Uterus (tissue), 4 donors: ENCODE measurements at places on chromosomes 5 and 9. TPM values are rescaled to one million over a fixed set of nuclear protein-coding genes. Genes with fewer than 3 reads are reported as not detected.

The SLC25A2 gene
- total RNA-seq: 2.3 TPM

The ARHGEF37 gene
- total RNA-seq: 8.2 TPM

The TMEM232 gene
- not detected for total RNA-seq

The CCNO gene
- 0.67 TPM for total RNA-seq

The PFN3 gene
- not detected for total RNA-seq

The PTRH1 gene
- 11.8 TPM for total RNA-seq

The HK3 gene
- 4.1 TPM for total RNA-seq

The ABCA1 gene
- 43.3 TPM for total RNA-seq

The SLC26A2 gene
- total RNA-seq: 13.2 TPM

The SHB gene
- total RNA-seq: 19.6 TPM

The FBN2 gene
- total RNA-seq: 1.0 TPM

The ACSL6 gene
- total RNA-seq: 1.3 TPM

The SGCD gene
- total RNA-seq: 7.1 TPM

The PCDHGB2 gene
- total RNA-seq: 17.9 TPM

The PCDHA6 gene
- total RNA-seq: 1.2 TPM

The SEMA6A gene
- 51.5 TPM for total RNA-seq

The TRIP13 gene
- 1.3 TPM for total RNA-seq

The ABL1 gene
- 28.5 TPM for total RNA-seq

The RICTOR gene
- 62.8 TPM for total RNA-seq

The FAM120A gene
- total RNA-seq: 96.7 TPM
